ENCODE measurements at places on chromosomes 1 and 21.
A peak's percentile ranks its signal among the peaks of the same experiment; 100 is the strongest.

GRCh38 chr21:39057121-39057520 lies 126.1 kb downstream of the PSMG1 start:
- DNase-seq = no peak

DNA sequence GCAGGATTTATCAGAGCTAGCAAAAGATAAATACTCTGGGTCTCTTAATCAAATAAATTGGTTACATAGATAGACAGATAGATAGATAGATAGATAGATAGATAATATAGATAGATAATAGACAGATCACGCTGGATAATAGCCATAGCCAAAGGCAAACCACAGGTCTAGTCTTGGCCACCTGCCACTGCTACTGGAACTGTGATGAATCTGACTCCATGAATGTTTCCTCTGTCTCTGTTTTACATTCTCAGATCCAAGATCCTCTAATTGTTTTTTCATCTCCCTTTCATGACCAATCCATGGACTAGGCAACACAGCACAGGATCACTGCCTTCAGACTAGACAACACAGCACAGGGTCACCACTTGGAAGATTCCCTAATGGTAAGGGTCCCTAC lies 444.7 kb upstream of the NFIA start:
- DNase-seq = no peak

DNA sequence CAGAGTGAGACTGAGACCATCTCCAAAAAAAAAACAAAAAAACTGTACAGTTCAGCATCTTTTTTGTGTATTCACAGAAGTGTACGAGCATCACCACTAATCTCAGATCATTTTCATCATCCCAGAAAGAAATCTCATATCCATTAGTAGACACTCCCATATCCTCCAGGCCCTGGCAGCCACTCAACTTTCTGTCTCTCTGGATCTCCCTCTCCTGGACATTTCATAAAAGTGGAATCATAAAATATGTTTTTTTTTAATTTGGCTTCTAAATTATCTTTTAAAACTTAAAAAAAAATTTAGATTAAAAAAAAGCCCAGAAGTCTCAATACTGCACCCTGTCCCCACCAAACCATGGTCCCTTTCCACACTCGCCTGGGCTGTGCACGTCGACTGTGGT lies 22.1 kb downstream of the RIPPLY3 start:
- no peak for DNase-seq

DNA sequence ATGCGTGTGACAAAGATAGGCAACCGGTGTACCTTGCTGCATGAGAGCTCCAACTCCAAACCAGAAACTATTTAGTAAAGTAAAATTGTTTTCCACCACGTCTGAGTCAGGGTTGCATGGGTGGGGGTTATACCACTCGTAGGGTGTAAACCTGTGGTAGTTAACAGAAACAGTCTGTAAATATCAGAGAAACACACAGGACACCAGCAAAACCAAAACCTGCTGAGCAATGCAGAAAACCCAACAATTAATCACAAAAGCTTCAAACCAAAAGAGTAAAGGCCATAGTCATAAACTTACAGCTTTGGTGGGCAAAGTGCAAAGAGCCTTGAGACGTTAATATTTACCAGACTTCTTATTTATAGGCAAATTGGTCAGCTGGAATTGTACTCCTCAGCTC lies 282.7 kb downstream of the BACH1 start:
- no peak for DNase-seq

GRCh38 chr1:12556957-12557935 lies 60.8 kb downstream of the DHRS3 start:
- DNase-seq = no peak

GRCh38 chr1:151187205-151187604 lies 2.8 kb downstream of the VPS72 start:
- DNase-seq = no peak

DNA sequence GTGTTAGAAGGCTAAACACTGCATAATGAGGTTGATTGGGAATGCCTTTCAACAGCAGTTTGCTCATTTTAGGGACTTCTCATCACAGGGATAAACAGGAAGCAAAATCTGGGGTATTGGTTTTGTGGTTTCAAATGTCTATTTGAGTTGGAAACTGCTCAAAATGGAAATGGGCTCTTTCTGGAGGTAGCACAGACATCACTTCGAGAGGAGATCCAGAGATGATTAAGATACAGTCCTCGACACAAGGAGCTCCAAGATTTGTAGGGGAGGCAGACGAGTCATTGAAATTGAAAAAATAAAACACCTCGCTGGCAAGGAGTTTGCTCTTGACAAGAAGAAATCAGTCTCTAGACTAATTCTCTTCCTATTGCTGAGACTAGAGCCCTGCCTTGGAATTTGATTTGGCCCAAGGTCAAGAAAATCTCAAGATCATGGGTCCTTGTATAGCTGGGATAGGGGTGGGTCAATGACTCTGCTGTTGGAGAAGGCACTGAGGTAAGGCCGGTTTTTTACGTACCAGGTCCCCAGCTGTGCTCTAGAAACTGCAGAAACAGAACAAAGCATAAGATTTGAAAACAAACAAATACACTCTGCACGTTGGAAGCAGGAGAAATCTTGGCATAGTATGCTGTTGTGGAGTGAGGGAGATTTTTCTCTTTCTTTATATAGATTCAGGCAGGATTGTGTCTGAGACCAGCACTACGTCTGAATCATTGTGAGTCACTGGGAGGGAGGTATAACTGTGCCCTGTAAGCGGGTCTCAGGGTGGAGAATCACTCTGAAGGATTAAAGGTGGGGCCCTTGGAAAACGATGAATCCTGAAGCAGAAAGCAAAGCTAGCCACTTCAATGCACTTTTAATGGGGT lies 17.7 kb upstream of the KLHDC8A start:
- DNase-seq = no peak

DNA sequence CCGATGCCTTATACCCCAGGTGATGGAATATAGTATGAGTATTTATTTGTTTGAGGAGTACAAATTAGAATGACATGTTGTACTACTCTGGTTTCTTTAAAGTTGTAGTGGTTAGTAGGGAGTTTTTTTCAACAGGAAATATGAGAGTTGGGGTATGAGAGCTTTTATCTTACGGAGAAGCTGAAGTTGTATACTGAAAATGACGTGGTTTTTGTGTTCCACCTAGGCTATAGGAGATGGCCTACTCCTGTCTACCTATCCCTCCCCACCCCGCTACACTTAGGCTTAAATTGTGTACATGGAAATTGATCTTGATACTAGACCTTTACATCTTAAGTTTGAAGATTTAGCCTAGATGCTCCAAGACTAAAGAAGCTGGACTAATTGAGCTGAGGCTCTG lies 6.8 kb upstream of the HAX1 start:
- no peak for DNase-seq

GRCh38 chr1:5810553-5811270 lies 181.5 kb downstream of the NPHP4 start:
- DNase-seq = no peak

- DNase-seq = no peak
These were observed 20.1 kb upstream of the COL16A1 start for GRCh38 chr1:31723828-31724359.

- DNase-seq = no peak
These were observed 225.0 kb upstream of the PRMT6 start for GRCh38 chr1:106831511-106831910.

DNA sequence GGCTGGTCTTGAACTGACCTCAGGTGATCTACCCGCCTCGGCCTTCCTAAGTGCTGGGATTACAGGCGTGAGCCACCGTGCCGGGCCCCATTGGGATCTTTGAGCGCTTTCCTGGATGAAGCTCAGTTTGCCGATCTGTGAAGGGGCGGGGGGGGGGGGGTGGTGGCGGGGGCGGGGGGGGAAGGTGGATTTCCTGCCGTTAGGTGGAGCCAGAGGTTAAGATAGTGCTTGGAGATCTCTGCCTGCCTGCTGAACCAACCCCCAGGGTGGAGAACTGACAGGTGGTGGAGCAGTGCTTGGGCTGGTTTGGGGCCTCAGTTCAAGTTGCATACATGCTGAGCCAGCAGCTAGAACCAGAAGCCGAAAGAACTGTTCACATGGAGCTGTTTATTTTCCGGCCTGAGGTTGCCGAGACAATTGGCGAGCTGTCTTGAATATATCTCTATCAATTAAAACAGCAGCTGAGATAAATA lies 1.7 kb downstream of the TMCC2 start:
- peak; percentile 58 for DNase-seq

GRCh38 chr1:162033428-162033827 lies 9.8 kb upstream of the OLFML2B start:
- DNase-seq = no peak

DNA sequence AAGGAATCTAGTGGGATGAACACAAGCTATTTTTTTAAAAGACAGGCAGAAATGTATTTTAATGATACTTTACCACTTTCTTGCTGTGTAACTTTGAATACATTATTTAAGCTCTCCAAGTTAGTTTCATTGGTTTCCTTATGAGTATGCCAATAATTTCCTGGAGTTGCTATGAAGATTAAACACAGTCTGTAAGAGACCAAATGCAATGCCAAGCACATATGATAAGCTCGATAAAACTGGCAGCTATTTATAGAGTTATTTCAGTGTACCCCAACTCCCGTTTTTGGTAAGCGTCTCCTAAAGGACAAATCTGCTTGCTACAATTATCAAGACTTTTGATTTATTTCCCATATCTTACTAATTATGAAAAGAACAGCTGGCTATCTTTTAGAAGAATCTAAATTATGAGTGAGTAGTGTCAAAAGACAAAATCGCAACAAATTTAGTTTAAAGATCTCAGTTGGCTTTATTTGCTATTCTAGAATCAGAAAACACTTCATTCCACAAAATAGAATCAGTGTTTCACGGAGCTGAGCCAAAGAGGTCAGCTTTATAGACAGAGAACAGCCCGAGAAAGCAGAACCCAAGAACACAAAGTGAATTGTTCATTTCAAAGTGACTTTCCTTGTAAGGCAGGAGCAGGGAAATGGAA lies 7.2 kb upstream of the MAP10 start:
- no peak for DNase-seq

GRCh38 chr1:11855430-11855829 lies 3.3 kb downstream of the NPPB start:
- no peak for DNase-seq

- no peak for DNase-seq
These were observed 1.7 kb upstream of the JUN start for GRCh38 chr1:58785442-58786058.

GRCh38 chr1:76227621-76228020 lies 153.1 kb downstream of the ST6GALNAC3 start:
- no peak for DNase-seq

- no peak for DNase-seq
These were observed 90.7 kb downstream of the URB2 start for GRCh38 chr1:229716704-229717103.

DNA sequence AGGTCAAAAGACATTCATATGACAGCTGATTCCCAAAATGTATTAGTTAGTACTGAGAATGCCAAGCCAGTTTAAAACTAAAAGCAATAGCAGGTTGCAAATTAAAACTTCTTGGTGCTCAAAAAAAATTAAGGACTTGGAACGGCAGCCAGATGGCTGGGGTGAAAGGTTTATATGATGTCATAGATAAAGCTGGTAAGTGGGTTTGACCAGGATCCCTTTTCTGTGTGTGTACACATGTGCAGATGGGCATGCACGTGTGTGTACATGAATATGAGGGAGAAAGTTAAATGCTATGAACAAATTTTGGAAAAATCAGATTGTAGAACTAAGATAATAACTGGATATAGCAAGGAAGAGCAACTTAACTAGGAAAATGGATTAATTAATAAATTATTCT lies 39.1 kb upstream of the DPH5 start:
- DNase-seq = no peak

DNA sequence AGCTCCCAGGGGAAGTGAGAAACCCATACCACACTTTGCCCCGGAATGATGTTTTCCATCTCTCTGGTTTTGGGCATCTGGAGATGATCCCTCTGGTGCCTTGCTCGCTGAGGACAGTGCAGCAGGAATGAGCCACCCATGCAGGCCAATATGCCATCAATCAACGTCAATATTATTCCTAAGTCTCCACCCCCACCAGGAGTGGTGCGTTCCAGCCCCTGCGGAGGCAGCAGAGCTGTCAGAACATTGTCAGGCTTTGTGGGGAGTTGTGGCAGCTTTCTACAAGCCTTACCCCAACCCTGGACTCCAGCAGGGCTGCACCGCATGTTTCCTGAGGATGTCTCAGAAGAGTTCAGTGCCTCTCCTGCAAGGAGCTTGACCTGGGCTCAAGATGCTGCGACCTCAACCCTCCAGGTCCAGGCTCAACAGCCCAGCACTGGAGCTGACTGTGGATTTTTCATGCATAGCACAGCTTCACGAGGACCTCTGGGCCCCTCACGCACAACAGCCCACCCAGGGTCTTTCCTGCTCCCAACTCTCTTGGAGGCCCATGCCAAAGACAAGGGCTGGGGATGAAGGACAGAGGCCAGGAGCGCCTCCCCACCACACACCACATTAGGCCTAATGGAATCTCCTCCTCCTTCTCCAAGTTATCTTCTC lies 67.5 kb downstream of the PSMG1 start:
- no peak for DNase-seq

DNA sequence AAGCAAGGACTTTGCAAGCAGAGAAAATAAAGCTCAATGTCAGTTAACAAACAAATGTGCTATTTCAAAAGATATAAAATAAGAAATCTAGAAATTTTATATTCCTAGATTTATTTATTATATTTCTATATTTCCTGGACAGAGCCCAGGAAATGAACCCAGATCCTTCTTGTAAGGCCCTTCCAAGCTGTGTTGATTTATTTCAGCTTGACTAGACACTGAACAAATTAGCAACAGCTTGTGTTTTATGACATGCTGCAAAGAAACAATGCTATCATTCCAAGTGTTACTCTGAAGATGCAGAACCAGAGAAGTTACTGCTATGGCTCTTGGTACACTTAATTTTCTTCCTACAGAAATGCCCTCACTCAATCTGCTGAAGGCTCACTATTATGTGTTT lies 6.2 kb downstream of the TGFBR3 start:
- DNase-seq = no peak

GRCh38 chr1:43277116-43277876 lies 7.5 kb downstream of the TMEM125 start:
- DNase-seq = no peak

GRCh38 chr1:52697795-52698674 lies at the start of gene COA7:
Gene COA7, minus strand, starts transcription at chr1:52698347. Its CDS starts 21 bp downstream, at chr1:52698326.
- peak; percentile 87 for DNase-seq

GRCh38 chr1:85888921-85889320 lies 180.7 kb upstream of the ZNHIT6 start:
- no peak for DNase-seq

DNA sequence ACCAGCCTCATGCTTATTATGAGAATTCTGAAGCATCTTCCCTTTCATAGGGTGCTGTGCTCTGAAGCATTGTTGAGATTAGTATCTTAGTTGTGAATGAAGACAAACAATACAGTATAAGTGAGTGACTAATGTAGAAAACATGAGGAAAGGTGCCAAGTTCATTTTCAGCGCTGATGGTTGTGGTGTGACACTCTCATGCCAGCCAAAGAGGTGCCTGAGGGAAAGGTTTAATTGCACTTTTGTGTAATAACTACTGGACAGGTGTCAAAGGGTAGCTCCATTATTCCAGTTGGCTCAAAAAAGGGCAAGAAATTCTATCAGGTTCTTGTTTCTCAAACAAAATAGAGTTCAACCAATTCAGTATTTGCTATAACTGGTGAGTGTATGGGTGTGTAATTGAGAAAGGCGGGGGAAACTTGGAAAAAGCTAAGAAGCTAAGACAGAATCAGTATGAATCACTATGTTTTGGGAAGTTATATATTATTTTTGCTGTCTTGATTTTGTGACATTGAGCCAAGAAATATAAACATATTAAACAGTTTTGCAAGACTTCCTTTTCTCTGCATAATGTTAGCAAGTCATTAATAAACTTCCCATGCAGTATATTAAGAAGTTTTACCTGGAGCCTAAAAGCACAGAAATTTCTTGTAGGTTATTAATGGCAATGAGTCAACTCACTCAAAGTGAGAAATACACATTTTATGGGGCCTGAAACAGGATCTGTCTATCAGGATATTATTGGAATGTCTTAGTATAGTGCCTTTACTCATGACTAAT lies 31.8 kb downstream of the KCNK2 start:
- no peak for DNase-seq

All from NCI-H2227 treated with DMSO at 0.1 percent for 48 hours (cell line).